Cortex of kidney (tissue), 1 donor: ENCODE measurements at places on chromosomes 2 and 18.

GRCh38 chr2:133849341-133849740, 281.1 kb upstream of the NCKAP5 start:
- DNase-seq = no peak

DNA sequence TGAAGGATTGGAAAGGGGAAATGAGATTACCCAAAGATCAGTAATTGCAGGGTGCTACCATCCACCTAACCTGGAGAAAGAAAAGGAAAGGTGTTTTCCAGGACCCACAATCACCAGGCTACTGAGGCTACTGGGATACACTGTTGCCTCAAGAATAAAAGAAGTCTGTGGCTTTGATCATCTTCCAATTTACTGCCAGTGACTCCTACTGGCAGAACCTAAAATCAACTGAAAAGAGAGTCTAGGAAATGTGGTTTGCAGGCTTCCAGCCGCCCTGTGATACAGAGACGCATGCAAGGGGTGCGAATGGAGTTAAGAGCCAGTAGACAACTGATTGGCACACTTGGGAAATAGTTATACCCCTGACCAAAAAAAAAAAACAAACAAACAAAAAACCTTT, 16.6 kb upstream of the TTL start:
- no peak for DNase-seq

DNA sequence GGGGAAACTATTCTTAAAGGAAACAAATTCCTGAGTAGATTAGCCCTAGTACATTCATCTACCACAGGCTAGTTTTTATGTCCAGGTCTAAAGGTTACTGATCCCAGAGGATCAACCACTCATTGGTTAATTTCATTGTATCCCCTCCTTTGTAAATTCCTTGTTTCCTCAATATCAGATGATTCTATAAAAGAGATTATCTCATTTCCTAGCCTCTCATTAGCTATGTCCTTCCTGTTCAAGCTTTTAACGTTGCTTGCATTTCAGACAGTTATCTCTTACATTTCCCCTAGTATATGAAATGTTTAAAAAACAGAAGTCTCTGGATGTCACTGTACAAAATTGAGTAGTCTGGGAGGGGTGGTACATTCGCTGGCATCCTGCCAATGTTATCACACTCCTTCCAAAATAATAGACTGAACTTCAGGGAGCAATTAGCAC, 24.2 kb upstream of the ARMC9 start:
- DNase-seq = no peak

- no peak for DNase-seq
These were observed 928.5 kb upstream of the CELF4 start for GRCh38 chr18:38494065-38494464.

- no peak for DNase-seq
These were observed 80.9 kb upstream of the IGFBP5 start for GRCh38 chr2:216776066-216776850.

DNA sequence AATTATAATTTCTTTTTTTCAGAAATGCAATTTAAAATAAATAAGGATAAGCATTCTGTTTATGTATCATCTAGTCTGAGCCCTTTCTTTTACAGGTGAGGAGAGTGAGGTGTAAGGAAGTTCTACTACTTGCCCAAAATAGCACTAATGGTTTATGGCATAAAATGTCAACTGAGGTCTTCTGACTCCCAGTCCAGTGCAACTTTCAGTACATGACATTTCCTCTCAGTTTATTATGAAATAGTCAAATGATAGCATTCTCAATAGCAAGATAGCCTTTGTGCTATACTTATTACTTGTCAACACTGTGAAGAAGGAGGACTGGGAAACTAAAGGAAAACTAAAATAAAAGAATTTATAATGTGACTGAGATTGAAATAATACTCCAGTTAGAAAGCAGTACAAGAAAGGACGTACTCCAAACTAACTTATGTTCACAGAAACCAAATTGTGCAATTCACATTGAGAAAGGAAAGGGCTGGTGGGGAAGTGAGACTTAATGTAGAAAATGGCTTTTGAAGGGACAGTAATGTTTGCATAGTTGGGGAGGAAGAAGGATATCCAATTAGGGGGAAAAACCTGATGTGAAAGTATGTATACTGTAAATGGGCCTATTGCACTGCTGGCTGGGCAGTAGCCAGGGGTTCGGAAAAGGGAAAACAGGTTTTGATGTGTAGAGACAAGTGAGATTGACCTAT, 166.7 kb upstream of the ZEB2 start:
- no peak for DNase-seq

GRCh38 chr2:102770506-102770905, 8.7 kb downstream of the TMEM182 start:
- DNase-seq = no peak

- no peak for DNase-seq
These were observed 68.9 kb downstream of the USP40 start for GRCh38 chr2:233497692-233498091.

DNA sequence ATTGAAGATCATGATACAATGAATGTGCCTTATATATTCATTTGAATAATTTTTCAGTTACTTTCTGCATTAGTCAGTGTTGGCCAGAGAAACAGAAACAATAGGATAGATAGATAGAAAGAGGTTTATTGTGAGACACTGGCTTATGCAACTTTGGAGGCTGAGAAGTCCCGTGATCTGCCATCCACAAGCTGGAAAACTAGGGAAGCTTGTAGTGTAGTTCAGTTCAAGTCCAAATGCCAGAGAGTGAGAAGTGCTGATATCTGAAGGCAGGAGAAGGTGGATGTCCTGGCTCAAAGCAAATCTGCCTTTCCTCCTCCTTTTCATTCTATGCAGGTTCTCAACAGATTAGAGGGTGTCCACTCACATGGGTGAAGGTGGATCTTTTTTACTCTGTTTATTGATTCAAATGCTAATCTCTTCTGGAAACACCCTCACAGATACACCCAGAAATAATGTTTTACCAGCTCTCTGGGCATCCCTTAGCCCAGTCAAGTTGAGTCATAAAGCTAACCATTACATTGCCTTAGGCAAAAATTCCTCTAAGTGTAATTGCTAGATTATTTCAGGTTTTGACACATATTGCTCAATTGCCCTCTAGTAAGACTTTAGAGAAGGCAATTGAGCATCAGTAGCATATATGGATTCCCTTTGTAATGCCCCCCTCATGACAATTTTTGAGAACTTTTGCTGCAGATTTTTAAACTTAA, 341.4 kb downstream of the LPIN1 start:
- no peak for DNase-seq
